ENCODE measurements at places on chromosomes 7 and 10.

GRCh38 chr7:17140406-17140805, 158.0 kb upstream of the AHR start:
- DNase-seq: no peak

- DNase-seq: no peak
Observed at GRCh38 chr10:52644373-52645186, 128.0 kb downstream of the MBL2 start.

DNA sequence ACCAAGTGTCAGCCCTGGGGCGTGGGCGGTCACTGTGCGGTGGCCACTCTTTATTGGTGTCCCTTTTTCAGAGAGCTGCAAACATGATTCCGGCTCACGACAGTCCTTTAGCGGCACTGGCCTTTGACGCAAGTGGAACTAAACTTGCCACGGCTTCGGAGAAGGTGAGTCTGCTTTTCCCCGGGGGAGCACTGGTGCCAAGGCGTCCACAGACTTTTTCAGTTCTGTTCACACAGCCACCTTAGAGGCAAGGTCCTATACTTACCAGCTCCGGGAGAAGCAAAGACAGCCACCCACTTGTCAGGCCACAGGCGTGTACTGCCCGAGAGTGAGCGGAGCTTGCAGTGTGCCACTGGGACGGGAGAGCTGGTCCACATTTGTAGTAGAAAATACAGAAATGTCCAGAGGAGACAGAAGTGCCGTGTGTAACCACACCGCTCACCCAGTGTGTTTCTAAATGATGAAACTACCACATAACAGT, 27.9 kb downstream of the WIPI2 start:
- no peak for DNase-seq

DNA sequence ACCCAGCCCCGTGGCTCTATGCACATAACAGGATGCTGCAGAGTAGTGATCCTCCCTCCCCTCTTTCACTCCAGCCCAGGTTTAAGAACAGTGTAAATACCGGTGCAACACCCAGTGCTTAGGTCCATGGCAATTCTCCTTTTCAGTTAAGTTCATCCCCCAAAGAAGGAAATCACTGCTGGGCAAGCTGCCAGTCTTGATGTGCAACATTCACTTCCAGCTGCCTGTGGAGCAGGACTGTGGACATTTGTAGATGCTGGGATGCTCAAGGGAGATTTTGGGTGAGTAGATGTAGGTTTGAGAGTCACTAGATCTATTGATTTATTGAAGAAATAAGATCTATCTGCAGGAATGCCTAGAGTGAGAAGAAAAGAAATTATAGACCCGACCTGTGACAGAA, 294.3 kb upstream of the KIAA1217 start:
- no peak for DNase-seq

- DNase-seq: no peak
Observed at GRCh38 chr7:5172196-5172775, 17.7 kb upstream of the WIPI2 start.
